ENCODE measurements at places on chromosomes 1 and 21. TPM values are rescaled to one million over a fixed set of nuclear protein-coding genes. Genes with fewer than 3 reads are reported as not detected.

DNA sequence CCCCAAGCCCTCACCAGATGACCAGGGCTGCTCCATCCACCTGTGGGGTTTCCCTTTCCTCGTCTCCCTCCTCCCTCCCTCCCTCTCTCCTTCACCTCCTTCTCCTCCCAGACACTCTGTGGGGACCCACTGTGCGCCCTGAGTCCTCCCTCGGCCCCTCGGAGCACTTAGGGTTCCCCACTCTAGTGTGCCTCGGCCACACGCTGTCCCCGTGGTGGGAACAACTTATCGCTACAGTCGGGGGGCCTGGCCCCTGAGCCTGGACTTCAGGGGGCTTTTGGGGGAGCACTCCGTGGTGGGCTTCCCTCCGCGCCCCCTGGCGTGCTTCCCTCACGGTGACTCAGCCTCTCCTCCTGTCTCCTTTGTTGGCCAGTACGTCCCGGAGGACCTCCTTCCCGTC lies 27.5 kb downstream of the CSTB start:
- no peak overlapping the region for H3K27ac ChIP-seq
- no peak overlapping the region for H3K4me3 ChIP-seq
- H3K27me3 ChIP-seq = no peaks in the 10 kb centered on the region

KCNQ4 gene
- total RNA-seq = not detected

DNA sequence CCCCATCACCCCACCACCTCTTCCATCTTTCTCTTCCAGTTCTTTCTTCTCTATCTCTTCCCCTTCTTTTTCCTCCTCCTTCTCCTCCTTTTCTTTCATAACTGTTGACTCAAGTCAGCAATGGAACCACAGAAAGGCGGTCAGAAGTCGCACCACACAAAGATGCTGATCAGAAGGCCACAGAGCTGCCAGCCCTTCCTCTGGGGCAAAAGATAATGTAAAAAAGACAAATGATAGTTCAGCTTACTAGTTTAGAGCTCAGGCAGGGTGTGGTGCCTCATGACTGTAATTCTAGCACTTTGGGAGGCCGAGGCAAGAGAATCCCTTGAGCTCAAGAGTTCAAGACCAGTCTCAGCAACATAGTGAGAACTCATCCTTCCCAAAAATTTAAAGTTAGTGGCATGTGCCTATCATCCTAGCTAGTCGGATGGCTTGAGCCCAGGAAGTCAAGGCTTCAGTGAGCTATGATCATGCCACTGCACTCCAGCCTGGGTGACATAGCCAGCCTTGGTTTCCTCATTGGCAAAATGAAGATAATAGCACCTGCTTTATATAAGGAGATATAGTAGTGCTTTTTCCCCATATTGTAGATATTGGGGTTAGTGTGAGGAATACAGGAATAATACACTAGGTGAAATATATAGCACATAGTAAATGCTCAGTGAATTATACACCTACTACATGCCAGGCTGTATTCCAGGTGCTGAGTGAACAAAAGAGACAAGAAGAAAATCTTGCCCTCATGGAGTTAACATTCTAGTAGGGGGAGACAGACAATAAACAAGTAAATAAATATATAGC lies 12.5 kb upstream of the IGSF3 start:
- H3K27me3 ChIP-seq = no peaks in the 10 kb centered on the region
- no peak for DNase-seq
- no peaks in the 10 kb centered on the region for H3K36me3 ChIP-seq
- no peak overlapping the region for H3K4me3 ChIP-seq
- H3K4me1 ChIP-seq = no peaks in the 10 kb centered on the region

GRCh38 chr1:22349362-22350043 lies 102.1 kb upstream of the ZBTB40 start:
- no peak overlapping the region for H3K27ac ChIP-seq
- no peak overlapping the region for H3K4me3 ChIP-seq
- peaks cover 34% of the 10 kb centered on the region for H3K4me1 ChIP-seq
- no peak for DNase-seq
- peaks cover 57% of the 10 kb centered on the region for H3K27me3 ChIP-seq

GRCh38 chr1:147771226-147772125 lies 11.1 kb upstream of the GJA5 start:
- H3K4me1 ChIP-seq = no peaks in the 10 kb centered on the region
- no peaks in the 10 kb centered on the region for H3K36me3 ChIP-seq

GRCh38 chr21:17576080-17576835 lies 36.4 kb downstream of the BTG3 start:
- H3K27me3 ChIP-seq = no peaks in the 10 kb centered on the region
- no peak overlapping the region for H3K27ac ChIP-seq
- H3K4me3 ChIP-seq = no peak overlapping the region
- H3K36me3 ChIP-seq = peaks cover 2% of the 10 kb centered on the region

- H3K36me3 ChIP-seq = no peaks in the 10 kb centered on the region
- no peaks in the 10 kb centered on the region for H3K27me3 ChIP-seq
- no peak for DNase-seq
- no peak overlapping the region for H3K4me3 ChIP-seq
- peaks cover 11% of the 10 kb centered on the region for H3K4me1 ChIP-seq
These were observed 9.3 kb upstream of the S100A10 start for GRCh38 chr1:152002960-152003359.

- H3K27ac ChIP-seq = no peak overlapping the region
- no peak overlapping the region for H3K4me3 ChIP-seq
- no peaks in the 10 kb centered on the region for H3K27me3 ChIP-seq
- peaks cover 32% of the 10 kb centered on the region for H3K4me1 ChIP-seq
These were observed 22.2 kb downstream of the LDLRAP1 start for GRCh38 chr1:25565626-25566025.

DNA sequence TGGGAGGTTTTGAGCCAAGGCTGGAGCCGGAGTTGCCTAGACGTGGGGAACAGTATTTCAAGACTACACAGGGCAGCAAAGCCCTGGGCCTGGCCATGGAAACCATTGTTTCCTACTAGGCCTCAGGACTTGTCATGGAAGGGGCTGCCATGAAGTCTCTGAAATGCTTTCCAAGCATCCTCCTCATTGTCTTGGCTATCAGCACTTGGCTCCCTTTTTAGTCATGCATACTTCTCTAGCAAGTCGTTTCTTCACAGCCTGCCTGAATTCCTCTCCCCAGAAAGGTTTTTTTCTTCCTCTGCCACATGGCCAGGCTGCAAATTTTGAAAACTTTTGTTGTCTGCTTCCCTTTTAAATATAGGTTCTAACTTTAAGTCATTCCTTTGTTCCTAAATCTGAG lies 406.6 kb upstream of the TMPRSS15 start:
- no peaks in the 10 kb centered on the region for H3K36me3 ChIP-seq
- H3K4me3 ChIP-seq = no peak overlapping the region
- no peak overlapping the region for H3K27ac ChIP-seq

- H3K4me3 ChIP-seq = no peak overlapping the region
- no peaks in the 10 kb centered on the region for H3K4me1 ChIP-seq
- no peak overlapping the region for H3K27ac ChIP-seq
- no peaks in the 10 kb centered on the region for H3K27me3 ChIP-seq
These were observed 45.0 kb downstream of the SLC19A1 start for GRCh38 chr21:45496968-45497845.

GRCh38 chr1:164759979-164760469 lies 201.0 kb downstream of the PBX1 start:
- no peaks in the 10 kb centered on the region for H3K36me3 ChIP-seq
- no peaks in the 10 kb centered on the region for H3K4me1 ChIP-seq
- H3K27ac ChIP-seq = no peak overlapping the region
- no peak overlapping the region for H3K4me3 ChIP-seq
- no peaks in the 10 kb centered on the region for H3K27me3 ChIP-seq
- DNase-seq = no peak

TRABD2B gene
- not detected for total RNA-seq

DNA sequence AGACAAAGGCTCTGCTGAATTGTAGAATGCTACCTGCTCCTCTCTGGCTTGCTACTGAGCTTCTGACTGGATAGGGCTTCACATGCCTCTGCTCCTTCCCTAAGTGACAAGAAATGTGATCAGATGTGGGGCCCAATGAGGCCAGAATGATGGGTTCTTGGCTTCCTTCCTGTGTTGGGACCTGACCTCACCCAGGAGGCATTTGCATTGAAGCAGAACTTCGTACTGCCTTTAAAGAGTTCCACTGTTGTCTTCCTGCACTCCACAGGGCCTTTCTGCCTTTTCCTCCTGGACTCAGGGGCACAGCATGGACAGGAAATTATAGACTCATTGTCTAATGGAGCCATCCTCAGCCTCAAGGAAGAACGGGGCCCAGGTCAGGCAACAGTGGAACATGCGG lies 14.3 kb downstream of the ZNF670 start:
- H3K27ac ChIP-seq = no peak overlapping the region
- peaks cover 36% of the 10 kb centered on the region for H3K4me1 ChIP-seq
- no peak overlapping the region for H3K4me3 ChIP-seq
- no peaks in the 10 kb centered on the region for H3K27me3 ChIP-seq
- no peak for DNase-seq
- H3K36me3 ChIP-seq = no peaks in the 10 kb centered on the region

- H3K4me1 ChIP-seq = 0 out of 2 replicates have a peak, but pooled peaks cover 7% of the 10 kb centered on the region
- H3K27me3 ChIP-seq = no peaks in the 10 kb centered on the region
- no peak for DNase-seq
- no peak overlapping the region for H3K4me3 ChIP-seq
- no peaks in the 10 kb centered on the region for H3K36me3 ChIP-seq
These were observed 103.8 kb downstream of the EPHB2 start for GRCh38 chr1:22814176-22815042.

ILDR2 gene
- 0.17 TPM for total RNA-seq

DNA sequence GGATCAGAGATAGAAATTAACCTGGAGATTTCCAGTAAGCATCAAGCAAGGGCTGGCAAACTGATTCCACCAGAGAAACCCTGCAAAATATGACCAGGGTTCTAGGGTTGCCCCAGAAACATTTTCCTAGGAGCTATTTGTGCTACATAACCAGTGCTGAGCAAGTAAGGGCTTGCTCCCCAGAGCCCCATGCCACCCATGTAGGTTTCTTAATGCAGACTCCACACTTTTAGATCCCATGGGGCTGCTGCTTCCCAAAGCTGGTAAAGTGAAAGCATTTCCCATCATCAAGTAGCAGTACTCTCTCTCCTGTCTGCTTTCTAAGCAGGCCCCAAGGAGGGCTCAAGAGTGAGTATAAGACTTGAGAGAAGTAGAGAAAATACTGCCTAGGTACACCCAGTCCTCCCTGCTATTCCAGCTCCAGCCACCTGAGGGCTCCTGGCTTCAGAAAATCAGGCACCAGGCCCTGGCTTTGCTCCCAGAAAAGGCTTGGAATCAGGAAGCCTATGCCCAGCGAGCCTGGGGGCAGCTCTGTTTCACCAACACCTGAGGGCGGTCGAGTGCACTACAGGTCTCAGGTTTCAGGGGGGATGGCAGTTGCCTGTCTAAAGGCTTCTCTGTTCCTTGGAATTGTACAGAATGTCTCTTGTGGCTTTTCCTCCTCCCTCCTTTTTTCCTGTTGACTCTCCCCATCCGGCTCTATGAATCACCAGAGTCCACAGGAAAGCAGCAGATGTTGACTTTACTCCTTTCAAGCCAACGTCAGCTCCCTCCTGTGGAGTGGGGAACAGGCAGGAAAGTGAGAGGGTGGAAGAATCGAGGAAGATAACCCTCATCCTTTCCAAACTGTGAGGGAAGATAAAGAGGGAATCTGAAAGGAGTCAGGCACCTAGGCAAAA lies 6.2 kb upstream of the ANKRD35 start:
- peaks cover 81% of the 10 kb centered on the region for H3K4me1 ChIP-seq
- no peak overlapping the region for H3K4me3 ChIP-seq
- H3K36me3 ChIP-seq = no peaks in the 10 kb centered on the region
- H3K27ac ChIP-seq = peak overlapping the region; percentile 63

LEMD1 gene
- 2.3 TPM for total RNA-seq

GRCh38 chr1:154445040-154445472 lies 39.9 kb downstream of the IL6R start:
- H3K36me3 ChIP-seq = no peaks in the 10 kb centered on the region
- no peak for DNase-seq
- H3K27me3 ChIP-seq = no peaks in the 10 kb centered on the region
- H3K4me1 ChIP-seq = peaks cover 2% of the 10 kb centered on the region
- no peak overlapping the region for H3K27ac ChIP-seq

- H3K4me3 ChIP-seq = peak overlapping the region; percentile 66
- no peaks in the 10 kb centered on the region for H3K27me3 ChIP-seq
- H3K36me3 ChIP-seq = no peaks in the 10 kb centered on the region
- H3K27ac ChIP-seq = peak overlapping the region; percentile 55
- DNase-seq = peak; percentile 53
These were observed 2.8 kb upstream of the AHDC1 start for GRCh38 chr1:27606708-27607238.

CFAP107 gene
- total RNA-seq = not detected

RNF187 gene
- 59.4 TPM for total RNA-seq

DNA sequence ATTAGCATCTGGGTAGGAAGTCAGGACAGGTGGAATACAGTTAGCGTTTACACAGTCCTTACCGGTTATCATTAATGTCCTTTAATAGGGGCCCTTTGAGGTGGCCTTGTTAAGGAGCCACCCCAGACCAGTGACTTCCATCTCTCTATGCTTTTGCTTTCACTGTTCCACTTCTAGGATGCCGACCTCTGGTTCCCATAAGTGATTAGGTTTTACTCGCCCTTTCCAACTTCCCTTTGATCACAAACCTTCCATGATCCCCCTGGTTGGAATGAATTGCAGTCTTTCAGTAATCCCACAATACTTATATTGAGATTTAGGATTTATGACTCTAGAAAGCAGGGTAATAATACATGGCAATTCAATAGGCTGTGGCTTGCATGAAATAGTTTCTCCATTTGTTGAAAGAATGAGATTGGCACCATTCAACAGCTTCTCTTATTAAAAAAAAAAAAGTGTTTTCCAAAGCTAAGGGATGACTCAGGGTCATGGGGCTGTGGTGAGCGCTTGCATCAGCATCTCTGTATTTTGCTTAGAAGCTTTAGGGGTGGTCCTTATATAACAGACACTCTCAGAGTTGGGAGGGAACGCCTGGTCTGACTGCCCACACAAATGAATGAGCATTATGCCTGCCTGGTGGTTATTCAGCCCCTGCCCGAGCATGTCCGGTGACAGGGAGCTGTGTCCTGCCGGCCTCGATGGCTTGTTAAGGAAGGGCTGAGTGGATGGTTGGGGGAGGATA lies 110.5 kb downstream of the CNIH3 start:
- no peak overlapping the region for H3K27ac ChIP-seq
- H3K4me1 ChIP-seq = no peaks in the 10 kb centered on the region
- no peaks in the 10 kb centered on the region for H3K36me3 ChIP-seq
- no peak overlapping the region for H3K4me3 ChIP-seq
- no peaks in the 10 kb centered on the region for H3K27me3 ChIP-seq

SYT2 gene
- total RNA-seq = not detected

SLC16A4 gene
- total RNA-seq = 0.60 TPM

Data from HepG2 (cell line).